ENCODE measurements at places on chromosomes 6 and 20.

DNA sequence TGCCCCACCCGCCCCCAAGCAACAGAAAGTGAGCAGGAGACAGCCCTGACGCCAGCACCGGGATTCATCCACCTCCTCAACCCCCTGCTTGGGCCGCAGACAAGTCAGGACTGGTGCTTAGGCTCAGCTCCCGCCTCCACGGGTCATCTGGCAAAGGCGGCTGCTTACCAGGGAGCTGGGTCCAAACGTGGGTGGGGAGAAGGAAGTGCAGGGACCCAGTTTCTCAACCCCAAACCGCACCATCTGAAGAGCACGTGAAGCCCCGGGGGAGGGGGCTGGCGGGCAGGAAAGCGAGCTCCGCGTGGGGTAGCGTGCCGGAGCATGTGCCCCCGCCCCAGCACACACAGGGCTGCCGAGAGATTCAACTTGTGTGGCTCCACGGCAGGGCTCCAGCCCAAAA lies 87.2 kb downstream of the BMP7 start:
- DNase-seq, result no peak

DNA sequence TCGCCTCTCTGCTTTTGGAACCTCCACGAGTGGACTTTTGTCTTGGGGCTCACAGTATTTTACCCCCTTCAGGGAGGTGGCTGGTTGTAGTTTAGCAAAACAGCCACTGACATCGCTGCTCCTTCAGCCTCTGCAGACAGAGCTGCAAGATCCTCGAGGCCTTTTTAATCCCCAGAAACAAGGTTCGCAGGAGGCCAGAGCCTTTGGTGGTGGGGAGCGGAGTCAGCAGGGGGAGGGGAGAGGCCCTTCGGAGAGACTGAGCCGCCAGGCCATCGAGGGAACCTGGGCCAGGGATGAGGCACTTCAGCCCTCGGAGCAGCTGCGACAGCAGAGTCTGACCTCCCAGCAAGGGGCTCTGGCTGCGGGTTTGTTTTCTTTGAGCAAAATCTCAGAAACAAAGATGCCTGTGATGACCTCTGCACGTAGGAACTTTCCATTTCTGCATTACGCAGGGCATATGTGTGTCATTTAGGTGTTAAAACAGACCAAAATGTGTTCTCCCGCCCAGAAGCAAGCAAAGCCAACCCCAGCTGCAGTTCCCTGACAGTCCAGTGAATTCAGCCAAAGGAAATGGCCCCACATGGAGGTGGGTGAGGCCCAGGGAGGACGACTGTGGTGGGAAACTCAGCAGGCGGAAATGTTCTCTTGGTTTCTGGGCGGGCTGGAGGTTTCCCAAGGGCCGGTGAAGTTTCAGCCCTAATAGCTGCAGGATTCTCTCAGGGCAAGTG lies 171.2 kb upstream of the SULF2 start:
- no peak for DNase-seq

GRCh38 chr6:7978736-7979135 lies 68.1 kb upstream of the TXNDC5 start:
- no peak for DNase-seq

DNA sequence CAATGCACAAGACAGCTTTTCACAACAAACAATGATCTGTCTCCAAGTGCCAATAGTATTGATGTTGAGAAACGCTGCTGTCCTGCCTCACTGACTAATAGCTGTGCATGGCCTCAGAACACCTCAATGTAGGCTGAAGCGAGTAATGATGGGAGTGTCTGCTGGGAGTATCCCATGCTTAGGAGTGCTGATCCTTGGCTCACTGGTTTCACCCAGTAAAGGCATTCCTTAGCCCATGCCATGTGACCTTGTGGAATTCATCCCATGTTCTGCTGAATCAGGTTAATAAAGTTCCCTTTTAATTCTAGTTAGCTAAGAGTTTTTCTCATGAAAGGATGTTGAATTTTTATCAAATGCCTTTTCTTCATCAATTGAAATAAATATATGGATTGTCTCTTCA lies 3.8 kb upstream of the WFDC12 start:
- DNase-seq, result no peak

GRCh38 chr6:64083261-64083660 lies 447.7 kb downstream of the PHF3 start:
- DNase-seq, result no peak

DNA sequence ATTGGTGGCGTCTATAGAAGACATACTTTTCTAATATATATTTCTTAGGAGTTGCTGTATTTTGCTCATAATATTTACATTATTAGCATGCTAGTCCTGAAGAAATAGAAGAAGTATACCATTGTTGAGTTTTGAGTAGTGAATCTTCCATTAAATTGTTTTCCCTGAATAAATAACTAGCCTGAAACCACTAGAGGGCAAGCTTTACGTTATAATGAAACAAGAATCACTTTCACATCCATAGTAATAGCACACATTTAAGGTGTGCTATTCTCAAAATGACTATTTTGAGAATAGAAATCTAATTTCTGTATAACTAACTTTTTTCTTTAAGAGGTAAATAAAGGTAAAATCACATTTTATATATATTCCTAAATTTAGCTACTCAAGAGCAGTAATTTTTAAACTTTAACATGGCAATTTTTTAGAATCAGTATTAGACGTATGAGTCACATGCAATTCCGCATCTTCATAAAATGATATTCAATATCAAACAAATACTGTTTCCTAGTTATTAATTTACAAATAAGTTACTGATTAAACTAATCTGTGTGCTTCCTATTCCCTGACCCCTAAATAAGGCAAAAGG lies 213.2 kb upstream of the MANEA start:
- no peak for DNase-seq

DNA sequence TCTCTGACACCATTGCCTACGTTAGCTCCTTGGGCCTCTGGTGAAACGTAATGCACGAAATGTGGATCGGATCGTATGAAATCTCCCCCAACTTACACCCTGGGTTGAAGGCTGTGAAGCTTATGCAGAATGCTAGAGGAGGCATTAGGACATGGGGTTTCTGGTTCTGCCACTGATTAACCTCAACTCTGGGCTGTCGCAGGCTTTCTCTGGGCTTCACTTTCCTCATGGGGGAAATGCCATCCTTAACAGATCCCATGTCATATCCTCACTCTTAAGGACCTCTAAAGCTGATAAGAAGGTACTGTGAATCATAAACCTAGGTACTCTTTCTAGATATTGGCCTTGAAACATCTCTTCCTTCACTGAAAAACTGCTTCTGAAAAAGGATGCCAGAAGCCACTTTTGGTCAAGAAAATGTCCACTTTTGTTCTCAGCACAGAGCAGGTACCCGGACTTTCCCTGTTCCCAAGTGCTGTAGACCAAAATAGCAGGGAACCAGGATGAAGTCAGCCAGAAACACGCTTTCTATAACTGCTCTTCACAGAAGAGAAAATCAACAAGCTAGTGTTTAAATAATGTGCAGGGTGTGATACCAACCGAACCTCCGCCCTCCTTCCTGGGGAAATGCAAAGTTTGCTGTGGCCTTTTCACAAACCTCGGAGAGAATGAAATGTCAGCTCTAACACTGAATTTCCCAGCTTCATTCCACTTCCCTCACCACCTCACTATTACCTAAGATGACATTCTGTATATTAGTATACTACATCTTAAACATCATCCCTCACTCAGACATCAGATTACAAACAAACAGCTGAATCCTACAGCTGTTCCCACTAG lies 118.9 kb downstream of the BACH2 start:
- DNase-seq, result no peak

- DNase-seq, result no peak
Observed at GRCh38 chr6:47005486-47005885, 36.6 kb downstream of the ADGRF1 start.

Measured in ELF-1 (cell line).